SJCRH30 (cell line): ENCODE measurements at places on chromosomes 3 and 15.

- DNase-seq, result peak; percentile 50
These were observed 307.0 kb downstream of the ARPP21 start for GRCh38 chr3:35946121-35946853.

GRCh38 chr3:53815651-53816050, 30.6 kb downstream of the CHDH start:
- no peak for DNase-seq

GRCh38 chr15:88680241-88681001, 41.6 kb downstream of the ISG20 start:
- DNase-seq, result no peak

- no peak for DNase-seq
These were observed 1034.4 kb downstream of the NAALADL2 start for GRCh38 chr3:175893566-175893965.

- DNase-seq, result peak; percentile 73
These were observed 74.7 kb downstream of the RASA2 start for GRCh38 chr3:141561426-141562034.

DNA sequence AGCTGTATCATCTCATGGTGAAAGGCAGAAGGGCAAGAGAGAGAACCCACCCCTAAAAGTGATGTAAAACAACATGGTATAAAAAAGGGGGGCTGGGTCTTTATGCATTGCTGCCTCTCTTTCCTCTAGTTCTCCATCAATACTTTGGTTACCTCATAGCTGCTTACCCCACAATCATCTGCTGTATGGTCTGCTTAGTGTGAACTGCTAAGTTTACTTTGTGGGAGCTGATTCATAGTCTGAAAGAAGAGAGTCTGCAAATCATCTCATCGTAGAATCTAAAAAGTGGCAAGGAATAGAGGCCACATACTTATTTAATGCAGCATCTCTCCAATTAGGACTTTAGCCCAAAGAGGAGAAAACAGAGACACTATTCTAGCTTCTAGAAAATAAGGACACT, 546.8 kb downstream of the GBE1 start:
- no peak for DNase-seq

- no peak for DNase-seq
These were observed 42.1 kb upstream of the GCNT3 start for GRCh38 chr15:59569477-59569876.

DNA sequence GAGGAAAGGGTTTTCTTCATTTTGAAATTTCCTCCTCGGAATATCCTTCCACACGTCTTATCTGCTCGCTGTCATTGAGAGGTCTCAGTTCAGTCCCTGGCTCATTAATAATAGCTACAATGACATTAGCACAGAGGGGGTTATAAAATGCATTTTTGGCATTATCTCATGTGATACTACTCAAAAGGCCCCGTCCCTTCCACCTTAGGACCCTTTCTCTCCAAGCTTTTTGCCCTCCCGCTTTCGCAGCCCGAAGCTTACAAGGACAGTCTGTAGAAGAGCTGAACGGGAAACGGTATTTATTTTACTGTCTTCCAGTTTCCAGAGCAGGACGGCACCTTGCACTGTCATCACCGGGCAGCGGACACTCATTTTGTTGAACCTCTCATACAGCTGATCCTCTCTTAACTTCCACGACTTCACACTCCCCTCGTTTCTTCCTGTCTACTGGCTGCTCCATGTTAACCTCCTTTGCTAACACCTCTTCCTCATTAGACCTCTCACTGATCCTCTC, 5.6 kb upstream of the PLEKHO2 start:
- DNase-seq, result no peak

GRCh38 chr3:146077181-146077580, 83.8 kb downstream of the PLOD2 start:
- DNase-seq, result no peak

GRCh38 chr15:40336744-40337122, 4.0 kb downstream of the CCDC9B start:
- no peak for DNase-seq

- DNase-seq, result no peak
These were observed 148.1 kb downstream of the SNRK start for GRCh38 chr3:43434431-43434830.

GRCh38 chr3:132605374-132605792, 8.3 kb downstream of the ACKR4 start:
- DNase-seq, result no peak

DNA sequence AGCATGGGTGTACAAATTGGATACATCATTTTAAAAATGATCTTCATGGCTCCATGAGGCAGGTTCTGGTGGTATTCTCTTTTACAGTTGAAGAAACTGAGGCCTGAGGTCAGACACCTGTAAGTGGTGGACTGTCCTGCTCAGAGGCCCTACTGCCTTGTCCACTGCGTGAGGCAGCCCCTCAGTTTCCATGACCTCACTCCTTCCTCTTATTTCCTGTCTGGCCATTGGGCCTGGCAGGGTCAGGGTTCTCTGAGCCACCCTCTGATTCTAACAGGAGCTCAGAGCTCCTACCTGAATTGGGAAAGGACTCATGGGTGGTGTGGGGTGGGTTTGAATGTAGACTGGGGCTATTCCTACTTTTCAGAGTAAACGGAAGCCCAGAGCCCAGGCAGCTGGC, 17.5 kb downstream of the PLEKHO2 start:
- no peak for DNase-seq
